ENCODE measurements at places on chromosomes 16 and 17.

DNA sequence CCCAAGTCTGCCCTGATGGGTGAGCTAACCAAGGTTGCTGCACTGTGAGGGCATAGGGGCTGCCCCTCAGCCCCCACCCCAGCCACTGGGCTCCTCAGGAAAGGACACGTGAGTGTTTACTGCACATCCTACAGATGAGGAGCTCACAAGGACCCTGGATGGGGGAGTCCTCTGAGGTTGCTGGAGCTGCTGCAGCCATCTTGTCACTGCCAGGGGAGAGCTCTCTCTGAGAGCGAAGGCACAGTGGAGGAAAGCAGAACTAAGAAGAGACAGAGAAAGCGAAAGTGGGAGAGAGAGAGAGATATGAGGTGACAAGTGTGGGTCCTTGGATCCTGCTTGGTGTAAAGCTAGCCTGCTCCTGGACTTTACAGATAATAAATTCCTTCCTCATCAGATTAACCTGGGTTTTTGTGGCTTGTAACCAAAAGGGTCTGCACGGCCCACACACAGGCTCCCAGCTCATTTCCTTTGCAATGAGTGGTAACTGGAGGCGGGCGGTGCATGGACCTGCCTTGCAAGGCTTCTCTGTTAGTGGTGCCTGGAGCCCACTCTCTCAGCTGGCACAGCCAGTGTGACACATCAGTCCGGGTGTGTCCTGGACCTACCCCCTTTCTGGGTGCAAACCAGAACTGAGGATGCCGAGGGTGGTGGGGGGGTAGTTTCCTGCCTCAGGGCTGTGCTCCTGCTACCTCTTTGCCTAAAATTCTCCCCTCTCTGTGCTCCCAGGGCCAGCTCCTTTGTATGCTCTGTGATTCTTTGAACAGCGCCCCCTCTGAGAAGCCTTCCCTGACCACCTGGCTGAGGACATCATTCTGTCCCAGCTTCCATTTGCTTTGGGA lies 14.2 kb downstream of the SNX20 start:
- peak; percentile 38 for DNase-seq

- DNase-seq, result no peak
These were observed 490.5 kb upstream of the CA10 start for GRCh38 chr17:52648995-52649394.

- no peak for DNase-seq
These were observed 8.3 kb upstream of the GALK1 start for GRCh38 chr17:75773121-75773807.

DNA sequence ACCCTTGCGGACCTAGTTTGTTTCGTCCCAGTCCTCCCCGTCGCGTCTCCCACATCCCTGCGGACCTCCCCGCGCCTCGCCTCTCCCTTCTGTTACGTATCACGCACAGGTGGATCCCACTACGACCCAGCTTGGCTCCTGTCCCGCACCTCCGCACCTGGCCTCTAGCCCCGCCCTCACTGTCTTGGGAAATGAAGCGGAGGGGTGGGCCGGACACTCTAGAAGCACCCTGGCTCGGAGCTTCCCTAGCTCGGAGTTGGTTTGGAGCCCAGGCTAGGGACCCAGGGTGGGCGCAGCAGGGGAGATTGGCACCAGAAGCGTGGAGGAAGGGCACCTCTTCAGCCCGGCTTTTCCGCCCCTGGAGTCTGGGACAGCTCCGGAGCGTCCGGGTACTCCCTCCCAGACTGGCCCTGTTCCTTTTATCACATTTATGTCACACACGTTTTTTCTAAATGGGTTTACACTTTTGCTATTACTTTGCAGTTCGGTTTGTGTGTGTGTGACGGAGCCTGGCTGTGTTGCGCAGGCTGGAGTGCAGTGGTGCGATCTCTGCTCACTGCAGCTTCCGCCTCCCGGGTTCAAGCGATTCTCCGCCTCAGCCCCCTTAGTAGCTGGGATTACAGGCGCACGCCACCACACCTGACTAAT lies 1.4 kb upstream of the CEMP1 start:
- peak; percentile 51 for DNase-seq

Measured in stimulated activated CD4-positive, alpha-beta T cell treated with anti-CD3 and anti-CD28 coated beads, Interleukin-15, amount 100 ng/mL, for 48 hours (primary cell).